ENCODE measurements at places on chromosomes 13 and 19. TPM values are rescaled to one million over a fixed set of nuclear protein-coding genes. Genes with fewer than 3 reads are reported as not detected.

DNA sequence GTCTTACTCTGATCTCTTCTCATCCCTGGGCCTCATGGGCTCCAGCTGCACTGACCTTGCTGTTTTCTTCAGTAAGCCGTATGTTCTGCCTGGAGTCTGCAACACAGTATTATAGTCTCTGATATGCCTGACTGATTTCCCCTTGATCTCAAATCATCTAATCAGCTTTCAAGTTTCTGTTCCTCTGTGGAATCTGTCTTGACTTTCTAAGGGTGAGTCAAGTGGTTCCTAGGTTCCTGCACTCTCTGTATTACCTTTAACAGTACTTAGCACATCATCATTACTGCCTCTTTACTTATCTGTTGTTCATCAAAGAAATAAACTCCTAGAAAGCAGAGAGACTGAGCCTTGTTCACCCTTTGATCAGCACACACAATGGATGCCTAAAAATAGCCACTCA lies 350.7 kb downstream of the LMO7 start:
- DNase-seq: no peak

- DNase-seq: no peak
Measured at GRCh38 chr13:37113534-37113933, 8.1 kb upstream of the CSNK1A1L start.

DNA sequence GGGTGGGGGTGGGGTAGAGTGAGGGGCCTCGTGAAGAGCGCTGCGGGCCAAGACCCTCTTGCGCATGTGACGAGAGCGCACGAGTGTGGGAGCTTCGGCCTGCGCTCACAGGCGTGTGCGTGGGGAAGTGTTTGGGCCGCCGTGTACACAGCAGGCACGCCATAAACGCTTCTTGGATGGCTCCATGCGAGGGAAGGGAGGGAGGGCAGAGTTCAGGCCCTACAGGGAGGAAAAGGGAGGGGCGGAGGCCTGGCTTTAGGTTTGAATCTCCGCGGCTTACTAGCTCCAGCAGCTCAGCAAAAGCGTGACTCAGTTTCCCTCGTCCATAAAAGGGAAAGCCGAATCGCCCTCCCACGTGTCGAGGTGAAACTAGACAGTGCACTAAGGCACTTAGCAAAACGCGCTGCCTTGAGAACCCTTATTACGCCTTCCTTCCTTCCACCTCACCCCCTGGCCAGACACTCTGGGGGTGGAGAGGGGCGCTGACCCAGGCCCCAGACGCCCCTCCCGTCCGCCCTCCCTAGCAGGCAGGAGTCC lies 12.5 kb downstream of the GADD45B start:
- DNase-seq: no peak

DNA sequence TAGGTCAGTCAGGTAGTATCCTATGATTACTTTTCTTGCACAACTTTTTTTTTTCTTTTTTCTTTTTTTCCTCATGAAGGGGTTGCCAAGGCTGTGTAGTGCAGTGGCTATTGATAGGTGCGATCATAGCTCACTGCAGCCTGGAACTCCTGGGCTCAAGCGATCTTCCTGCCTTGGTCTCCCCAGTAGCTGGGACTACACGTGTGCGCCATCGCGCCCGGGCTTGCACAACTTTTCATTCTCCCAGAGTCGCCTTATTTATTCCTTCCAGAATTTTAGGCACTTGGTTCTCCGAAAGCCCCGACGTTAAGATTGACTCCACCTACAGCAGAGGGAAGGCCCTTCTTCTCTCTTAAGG lies 867 bp upstream of the ZNF613 start:
- DNase-seq: no peak

DNA sequence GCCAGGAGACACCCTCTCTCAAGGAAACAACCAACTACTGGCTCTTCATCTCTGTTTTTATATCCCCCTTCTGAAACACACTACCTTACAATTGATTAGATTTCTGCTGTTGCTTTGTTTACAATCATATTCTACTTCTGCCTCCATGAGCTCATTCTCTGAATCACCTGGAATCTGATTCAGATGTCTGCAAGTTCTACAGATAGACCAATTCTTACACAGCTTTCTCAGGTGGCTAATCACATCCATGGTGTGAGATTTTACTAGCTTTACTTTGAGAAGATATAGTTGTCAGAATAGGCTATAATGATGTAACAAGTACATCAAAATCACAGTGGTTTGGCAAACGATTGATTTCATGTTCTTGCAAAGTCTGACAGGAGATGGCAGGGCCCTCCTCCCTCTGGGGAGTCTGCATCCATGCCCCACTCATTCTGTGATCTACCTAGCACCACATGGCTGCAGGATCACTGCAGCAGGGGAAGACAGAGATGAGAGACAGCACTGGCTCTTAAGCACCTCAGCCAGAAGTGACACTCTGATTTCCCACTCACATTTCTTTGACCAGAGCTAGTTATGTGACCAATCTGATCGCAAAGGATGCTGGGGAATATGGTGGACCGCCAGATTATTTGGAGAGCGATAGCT lies 243.7 kb downstream of the FOXO1 start:
- no peak for DNase-seq

- DNase-seq: peak; percentile 92
Measured at GRCh38 chr19:56966225-56966696, 125.7 kb upstream of the PEG3 start.

EPSTI1 gene
- total RNA-seq: 11.9 TPM

- DNase-seq: no peak
Measured at GRCh38 chr13:110942248-110942981, 27.5 kb upstream of the ANKRD10 start.

- peak; percentile 39 for DNase-seq
Measured at GRCh38 chr13:110138010-110138699, 168.8 kb downstream of the COL4A1 start.

LYPD3 gene
- 15.1 TPM for total RNA-seq

DNA sequence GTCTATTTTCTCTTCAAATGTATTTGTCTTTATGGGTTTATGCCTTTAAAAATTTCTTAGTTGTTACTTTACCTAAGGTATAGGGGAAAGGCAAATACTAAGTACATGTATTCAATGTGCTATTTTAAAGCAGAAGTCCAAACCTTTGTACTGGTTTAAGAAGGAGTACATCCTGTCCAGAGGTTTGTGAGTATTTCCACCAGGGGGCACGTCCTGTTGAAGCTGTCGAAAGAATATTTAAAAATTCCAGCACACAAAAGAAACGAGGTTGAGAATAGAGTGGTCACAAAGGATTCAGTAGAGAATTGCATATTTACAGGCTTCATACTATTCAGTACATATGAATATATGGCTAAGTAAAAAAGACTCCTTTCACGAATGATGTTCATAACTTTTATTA lies 59.8 kb downstream of the URI1 start:
- no peak for DNase-seq

GRCh38 chr19:1856345-1856697 lies 7.1 kb downstream of the KLF16 start:
- DNase-seq: no peak

Data from ovary (tissue), 10 donors.